ENCODE measurements at places on chromosomes 12 and 14.

DNA sequence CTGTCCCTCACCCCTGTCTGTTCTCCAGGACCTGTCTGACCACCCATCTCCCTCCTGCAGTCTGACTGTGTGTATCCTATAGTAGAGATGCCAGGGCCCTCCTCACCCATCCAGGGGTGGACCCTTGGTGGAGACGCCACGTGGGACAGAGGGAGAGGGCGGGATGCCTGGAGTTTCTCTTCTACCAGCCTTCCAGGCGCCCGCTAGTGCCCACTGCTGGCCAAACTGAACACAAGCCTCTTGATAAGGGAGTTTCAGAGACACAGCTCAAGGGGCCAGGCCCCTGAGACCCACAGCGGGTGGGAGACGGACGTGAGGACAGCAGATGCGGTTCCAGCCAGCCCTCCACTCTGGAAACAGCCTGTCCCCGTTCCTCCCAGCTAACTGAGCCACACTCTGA, 147.3 kb downstream of the RBM19 start:
- DNase-seq: no peak

GRCh38 chr12:14075797-14076393, 94.5 kb upstream of the GRIN2B start:
- no peak for DNase-seq

DNA sequence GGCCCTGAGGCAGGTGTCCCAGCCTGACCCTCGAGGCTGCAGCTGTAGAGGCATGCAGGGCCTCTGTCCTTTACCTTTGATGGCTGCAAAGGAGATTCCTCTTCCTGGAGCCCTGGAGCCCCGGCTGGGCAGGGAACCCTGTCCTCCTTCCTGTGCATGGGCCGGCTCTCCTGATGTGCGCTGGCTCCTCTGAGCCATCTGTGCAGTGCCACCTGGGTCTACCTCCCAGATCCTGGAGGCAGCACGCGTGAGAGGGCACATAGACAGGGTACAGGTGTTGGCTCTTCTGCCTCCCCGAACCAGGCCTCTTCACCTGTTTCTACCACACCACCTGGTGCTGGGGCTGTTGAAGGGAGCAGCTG, 115.1 kb downstream of the BEGAIN start:
- no peak for DNase-seq

DNA sequence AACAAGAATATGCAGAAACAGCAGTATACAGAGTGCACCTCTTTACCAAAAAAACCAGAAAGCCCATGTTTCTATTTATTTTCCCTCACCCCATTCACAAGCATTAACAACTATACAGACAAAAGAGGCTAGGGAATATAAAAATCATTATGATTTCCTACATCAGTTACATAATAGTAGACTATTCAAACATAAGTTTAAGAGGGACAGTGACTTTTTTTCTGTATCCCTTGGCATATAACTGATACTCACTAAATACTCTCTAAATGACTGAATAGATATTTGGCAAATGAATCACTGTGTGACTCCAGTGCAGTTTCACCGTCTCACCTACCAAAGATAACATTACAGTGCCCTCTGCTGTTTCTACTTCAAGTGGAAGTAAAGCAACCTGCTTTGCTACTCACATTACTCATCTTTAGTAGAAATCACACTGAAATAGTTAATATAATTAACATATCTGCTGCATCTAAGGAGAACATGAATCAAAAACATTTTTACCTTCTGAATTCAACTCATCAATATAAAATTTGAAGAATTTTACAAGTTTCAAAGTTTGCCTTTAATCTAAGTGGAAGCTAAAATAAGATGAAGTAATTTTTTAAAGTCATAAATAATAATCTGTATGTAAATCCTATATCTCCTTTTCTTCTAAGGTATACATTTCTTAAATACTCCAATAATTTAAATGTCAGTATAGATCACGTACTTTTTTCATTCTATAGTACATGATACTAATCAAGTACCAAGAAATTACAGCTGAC, 103.8 kb downstream of the OSBPL8 start:
- DNase-seq: no peak

DNA sequence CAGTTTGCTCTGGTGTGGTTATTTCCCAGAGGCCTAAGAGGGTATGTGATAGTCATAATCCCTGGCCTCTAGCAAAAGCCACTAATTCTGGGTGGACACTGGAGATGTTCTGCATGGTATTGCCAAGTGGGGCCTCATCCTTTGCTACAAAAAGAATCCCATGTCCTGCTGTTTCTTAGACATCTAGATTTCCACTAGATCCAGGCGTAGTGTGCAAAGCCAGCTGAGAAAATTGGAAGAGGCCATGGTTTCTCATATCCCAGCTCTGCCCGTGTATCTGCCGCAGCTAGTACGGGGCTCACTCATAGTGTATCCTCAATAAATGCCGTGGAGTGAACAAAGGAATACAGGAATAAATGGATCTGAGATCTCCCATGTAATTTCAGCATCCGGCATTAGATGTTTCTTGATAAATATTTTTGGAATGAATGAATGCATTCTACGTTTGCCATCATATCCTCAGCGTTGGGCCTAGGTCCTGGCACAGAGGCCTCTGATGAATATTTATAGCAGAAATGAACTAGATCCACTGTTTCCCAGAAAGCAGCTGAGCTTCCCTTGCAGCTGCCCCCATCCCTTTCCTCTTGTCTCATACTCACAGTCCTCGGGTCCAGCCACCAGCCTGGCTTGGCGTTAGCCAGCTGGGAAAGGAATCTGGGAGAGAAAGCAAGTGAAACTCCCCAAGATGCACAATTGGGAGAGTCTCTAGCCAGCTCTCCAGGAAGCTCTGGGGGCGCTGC, 76.3 kb upstream of the NOS1 start:
- DNase-seq: no peak

DNA sequence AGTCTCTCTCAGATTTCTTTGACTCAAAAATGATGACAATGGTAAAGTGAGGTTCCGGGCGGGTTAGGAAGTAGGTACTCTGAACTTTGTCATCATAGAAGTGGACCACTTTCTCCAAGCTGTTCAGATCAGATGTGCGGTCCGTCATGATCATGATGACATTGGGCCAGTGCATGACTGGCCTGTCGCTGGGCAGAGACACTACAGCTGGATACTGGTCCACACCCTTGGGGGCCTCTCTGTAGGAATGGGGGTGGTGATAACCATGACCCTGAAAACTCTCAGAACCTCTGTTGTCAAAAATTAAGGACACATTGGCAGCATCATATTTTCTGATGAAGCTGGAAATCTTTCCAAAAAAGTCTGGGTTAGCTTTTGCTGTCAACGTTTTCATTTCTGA, 28.2 kb downstream of the KICS2 start:
- no peak for DNase-seq

DNA sequence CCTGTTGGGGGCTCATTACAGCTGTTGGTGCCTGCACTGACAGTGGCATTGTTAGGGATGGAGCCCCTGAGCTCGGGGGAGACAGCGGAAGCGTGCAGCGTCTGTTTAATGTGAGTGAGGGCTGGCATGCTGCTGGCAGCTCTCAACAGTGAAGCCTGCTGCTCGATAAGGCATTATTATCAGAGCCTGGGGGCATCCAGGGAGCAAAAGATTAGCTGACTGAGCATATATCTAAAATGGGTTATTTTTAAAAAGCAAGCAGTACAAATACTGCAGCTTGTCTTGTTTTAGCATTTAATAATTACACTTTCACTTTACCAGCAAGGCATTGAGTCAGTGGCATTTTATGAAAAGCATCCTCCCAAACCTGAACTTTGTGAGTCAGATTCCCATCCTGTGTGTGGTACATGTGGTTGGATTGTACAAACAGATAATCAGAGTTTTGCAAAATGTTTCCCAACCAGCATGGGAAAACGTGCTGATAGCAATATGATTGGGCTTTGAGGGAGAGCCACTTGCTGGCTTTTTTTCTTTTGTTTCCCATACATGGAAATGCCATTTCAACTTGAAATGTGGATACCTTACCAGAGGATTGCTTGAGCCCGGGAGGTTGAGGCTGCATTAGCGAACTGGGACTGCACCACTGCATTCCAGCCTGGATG, 150.8 kb downstream of the PRKCH start:
- no peak for DNase-seq

- DNase-seq: no peak
These were observed 26.0 kb downstream of the C12orf42 start for GRCh38 chr12:103469719-103470118.

Data from activated T-cell treated with anti-CD3 and anti-CD28 coated beads for 48 hours (primary cell).